Inflammatory macrophage (primary cell): ENCODE measurements at places on chromosomes 11 and 22.

- no peak for DNase-seq
These were observed at the start of gene SCARF2 for GRCh38 chr22:20437613-20438426. Gene SCARF2, minus strand, starts transcription at chr22:20437825. Its CDS starts 71 bp downstream, at chr22:20437754.

GRCh38 chr11:59187587-59187986, 15.7 kb downstream of the DTX4 start:
- DNase-seq, result peak; percentile 68

GRCh38 chr11:28086569-28086968, 21.4 kb downstream of the KIF18A start:
- DNase-seq, result no peak

- no peak for DNase-seq
These were observed 129.5 kb downstream of the FAM76B start for GRCh38 chr11:95660038-95660437.

GRCh38 chr22:20155330-20156041, 4.6 kb upstream of the CCDC188 start:
- DNase-seq, result peak; percentile 57

- no peak for DNase-seq
These were observed 151.6 kb upstream of the NAV2 start for GRCh38 chr11:19561011-19561410.

DNA sequence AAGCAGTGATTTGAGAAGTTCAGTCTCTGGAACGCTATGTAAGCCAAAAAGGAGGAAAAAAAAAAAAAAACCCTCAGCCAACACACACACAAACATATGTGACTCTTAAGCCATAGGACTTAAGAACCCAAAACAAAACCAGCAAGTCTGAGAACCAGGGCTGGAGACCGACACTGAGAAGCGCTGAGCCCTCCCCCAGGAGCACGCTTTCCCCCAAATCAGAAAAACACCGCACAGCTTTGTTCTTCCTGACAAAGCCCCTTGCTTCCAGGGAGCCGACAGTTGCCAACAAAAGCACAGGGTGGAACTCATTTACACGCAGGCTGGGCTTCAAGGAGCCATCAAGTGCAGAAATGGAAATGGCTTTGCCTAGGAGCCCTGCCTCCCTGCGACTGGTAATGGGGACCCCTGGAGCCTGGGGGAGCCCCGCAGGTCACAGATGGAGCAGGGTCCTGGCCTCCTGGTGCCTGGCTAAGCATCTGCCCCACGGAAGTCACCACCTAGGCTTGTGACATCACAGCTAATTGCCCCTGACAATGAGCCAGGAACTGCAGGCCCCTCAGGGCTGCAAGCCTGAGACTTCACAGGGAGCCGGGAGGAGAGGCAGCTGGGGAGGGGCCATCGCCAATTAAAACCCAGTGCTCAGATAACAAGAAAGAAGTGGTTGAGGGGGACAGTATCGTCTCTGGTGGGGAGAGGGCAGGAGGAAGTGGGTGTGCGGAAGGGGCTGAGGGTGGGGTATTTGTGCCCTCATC, 66.9 kb downstream of the NFAM1 start:
- DNase-seq, result no peak

GRCh38 chr11:28690746-28691145, 582.6 kb downstream of the METTL15 start:
- no peak for DNase-seq

GRCh38 chr22:30970356-30970746, 1.3 kb downstream of the TUG1 start:
- no peak for DNase-seq

- no peak for DNase-seq
These were observed 4.1 kb downstream of the SYTL2 start for GRCh38 chr11:85806876-85807275.

- no peak for DNase-seq
These were observed 53.2 kb upstream of the MTNR1B start for GRCh38 chr11:92916299-92916698.

DNA sequence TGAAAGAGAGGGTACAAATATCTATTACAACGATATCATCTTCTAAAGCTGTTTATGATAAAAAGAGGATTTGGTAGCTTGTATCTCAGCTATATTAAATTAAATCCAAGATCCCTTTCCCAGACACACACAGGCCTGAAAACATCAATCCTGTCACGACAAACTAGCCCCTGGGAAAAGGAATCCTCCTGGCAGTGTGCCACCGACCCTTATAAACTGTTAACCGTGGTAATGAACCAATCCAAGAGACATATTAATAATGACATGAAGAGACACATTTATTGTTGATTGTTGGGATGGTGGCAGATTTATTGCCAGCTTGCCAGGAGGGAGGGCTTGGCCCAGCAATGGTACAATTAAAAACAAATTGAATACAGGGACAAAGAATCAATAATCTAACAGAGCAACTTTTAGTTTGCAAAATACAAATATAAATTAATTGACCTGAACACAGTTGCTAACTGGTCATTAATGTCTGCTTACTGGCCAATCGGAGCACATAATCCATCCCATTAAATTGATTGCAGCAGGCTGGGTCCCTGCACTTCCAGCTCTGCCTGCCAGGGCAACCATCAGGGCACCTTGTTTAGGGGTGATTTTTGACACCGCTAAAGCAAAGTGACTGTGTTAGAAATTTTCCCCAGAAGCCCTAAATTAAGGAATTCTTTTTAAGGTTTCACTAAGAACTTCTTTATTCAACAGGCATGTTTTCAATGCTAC, 887.6 kb downstream of the OPCML start:
- no peak for DNase-seq

DNA sequence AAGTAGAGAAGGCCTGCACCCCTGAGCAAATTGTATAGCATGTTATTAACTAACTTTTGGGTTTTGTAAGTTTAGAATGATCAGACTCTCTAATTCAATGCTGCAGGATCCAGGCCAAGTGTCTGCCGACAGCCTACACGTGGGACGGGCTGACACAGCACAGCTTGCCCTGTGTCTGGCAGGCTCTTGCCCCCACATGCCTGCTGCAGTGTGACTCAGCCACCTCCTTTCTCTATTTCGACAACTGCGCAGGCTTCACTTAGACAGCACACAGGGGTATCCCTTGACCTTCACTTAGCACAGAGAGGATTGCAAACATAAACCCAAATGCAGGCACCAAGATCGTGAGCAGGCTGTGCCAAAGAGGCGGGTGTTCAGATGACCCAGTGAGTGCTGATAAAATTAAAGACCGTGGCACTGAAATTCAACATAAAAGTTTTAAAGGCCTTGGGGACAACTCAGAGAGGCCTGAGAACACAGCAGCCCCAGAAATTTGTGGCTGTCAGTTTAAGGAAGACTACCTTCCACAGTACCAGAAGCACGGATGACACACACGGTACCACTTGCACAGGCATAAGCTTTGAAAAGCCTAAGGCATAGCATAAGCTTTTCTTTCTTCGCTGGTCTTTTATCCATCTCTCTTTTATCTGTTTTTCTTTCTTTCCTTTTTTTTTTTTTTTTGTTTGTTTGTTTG, 37.8 kb downstream of the SCN3B start:
- peak; percentile 59 for DNase-seq

DNA sequence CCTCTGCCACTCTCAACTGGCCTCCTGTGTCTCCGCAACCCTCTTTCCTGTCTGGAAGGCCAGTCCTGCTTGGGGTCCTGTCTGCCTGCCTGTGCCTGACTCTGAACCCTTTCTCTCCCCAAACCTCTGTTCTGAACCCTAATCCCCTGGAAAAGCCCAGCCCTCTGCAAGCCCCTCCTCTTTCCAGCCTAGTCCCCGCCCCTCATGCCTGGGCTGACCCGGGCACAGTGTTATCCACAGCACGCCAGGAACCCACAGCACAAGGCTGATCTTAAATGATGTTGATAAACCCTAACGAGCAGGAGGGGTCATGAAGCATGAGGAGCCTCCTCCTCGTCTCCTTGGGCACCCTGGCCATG, at the start of gene IFITM10:
IFITM10 (minus strand) TSS at position 115 of the 359 bp plus-strand sequence. CDS start 153 bp downstream, outside the sequence.
- DNase-seq, result peak; percentile 43

- DNase-seq, result peak; percentile 56
These were observed 531 bp downstream of the PIM3 start for GRCh38 chr22:49961005-49961600.
